ENCODE measurements at places on chromosomes 4 and X.
A peak's percentile ranks its signal among the peaks of the same experiment; 100 is the strongest.

DNA sequence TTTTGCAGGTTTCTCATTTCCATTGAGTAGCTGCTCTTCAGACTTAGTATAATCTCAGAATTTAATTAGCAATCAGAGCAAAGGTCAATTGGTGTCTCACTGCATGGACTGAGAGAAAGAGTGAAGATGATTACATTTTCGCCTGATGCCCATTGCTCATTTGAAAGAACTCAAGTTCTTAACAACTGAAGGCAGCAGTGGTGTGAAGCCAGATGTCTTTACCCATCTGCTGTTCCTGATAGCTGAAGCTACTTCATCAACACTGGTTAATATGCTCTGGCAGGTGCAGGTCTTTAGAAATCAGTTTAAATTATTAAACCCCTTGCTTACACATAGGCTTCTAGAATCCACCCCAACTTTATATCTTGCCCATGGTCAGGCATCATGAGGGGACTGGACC lies 64.5 kb upstream of the FRAS1 start:
- DNase-seq = no peak

DNA sequence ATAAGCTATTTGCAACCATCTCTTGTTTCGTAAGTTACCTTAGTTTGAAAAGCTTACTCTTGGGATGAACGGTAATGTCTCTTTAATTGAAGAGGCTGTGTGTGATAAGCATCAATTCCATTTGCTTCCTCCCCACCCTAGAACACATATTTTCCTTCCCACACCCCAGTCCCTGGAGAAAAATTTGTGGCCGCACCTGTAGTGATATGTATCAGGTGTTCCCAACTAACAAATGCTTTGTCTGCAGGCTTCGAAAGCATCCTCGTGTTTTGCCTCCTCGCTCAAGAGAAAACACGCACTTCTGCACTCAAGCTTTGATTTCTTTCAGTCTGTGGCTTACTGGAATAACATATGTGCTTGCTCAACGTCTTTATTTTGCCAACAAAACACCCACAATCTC lies 143.8 kb upstream of the OTUD4 start:
- no peak for DNase-seq

DNA sequence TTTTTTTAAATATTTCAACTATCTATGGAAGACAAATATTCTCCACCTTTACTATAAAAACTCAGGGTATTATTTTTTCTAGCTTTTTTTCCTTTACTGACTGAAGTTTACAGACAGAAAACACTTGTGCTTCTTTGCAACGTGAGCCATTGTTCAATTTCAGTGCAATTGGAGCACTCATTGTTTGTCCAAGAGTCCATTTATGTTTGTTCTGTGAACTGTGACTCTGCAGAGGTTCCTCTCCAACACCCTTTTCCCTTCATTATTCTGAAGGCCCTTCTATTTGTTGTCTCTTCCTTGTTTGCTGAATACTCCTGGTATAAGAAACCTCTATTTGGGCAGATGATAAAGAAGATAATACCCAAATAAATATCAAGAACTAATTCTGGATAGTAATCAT lies 37.4 kb downstream of the DAPP1 start:
- DNase-seq = no peak

- DNase-seq = no peak
Measured at GRCh38 chr4:86561256-86561655, 32.9 kb upstream of the PTPN13 start.

- no peak for DNase-seq
Measured at GRCh38 chr4:7293703-7294102, 101.4 kb downstream of the SORCS2 start.

GRCh38 chr4:25485104-25485503 lies 108.0 kb downstream of the ANAPC4 start:
- DNase-seq = no peak

DNA sequence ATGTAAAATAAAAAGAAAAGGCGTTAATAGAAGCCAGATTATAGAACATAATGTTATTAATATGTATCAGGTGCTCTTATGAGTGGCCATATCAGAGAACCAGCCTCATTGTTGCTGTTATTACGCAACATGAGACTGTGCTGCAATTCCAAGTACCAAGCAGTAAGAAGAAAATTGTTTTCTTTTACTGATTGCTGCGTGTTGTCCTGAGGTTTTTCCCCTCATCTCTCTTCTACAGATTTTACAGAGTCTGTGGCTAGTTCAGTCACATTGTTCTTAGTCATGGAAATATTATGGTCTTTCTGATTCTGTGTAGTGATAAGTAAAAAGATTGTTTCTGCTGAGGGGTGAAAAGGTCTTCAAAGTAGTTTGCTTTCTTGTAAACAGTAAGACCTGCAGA lies 55.9 kb downstream of the NPNT start:
- DNase-seq = no peak

GRCh38 chr4:158209825-158210807 lies at the start of gene TMEM144:
TSS of gene TMEM144 (plus strand) at chr4:158210486. CDS start at chr4:158212668, 2,182 bp downstream.
- DNase-seq = peak; percentile 82

DNA sequence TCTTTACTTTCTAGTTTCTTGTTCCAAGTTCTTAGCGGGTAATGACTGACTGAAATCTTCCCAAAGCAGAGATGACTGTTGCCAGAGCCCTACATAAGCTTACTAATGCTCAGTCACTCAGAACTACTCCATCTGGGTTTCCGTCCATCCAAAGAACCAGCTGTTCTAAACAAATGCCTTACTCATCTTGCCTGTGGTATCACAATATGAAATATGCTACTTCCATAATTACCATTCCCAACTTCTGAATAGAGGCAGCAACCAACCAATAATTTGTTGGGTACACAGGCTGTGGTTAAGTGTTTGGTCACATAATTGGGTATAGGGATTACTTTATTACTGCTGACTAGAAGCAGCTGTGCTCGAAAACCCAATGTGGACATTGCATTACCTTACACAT lies 930.2 kb upstream of the DIAPH2 start:
- no peak for DNase-seq

All from lung microvascular endothelial cell (primary cell).